ENCODE measurements at places on chromosomes 13 and 19.

GRCh38 chr13:108851660-108852059 lies 222.2 kb downstream of the MYO16 start:
- DNase-seq = no peak

GRCh38 chr19:41701401-41702075 lies 6.9 kb upstream of the CEACAM5 start:
- no peak for DNase-seq

- no peak for DNase-seq
These were observed 15.8 kb downstream of the MICOS13 start for GRCh38 chr19:5664515-5664914.

DNA sequence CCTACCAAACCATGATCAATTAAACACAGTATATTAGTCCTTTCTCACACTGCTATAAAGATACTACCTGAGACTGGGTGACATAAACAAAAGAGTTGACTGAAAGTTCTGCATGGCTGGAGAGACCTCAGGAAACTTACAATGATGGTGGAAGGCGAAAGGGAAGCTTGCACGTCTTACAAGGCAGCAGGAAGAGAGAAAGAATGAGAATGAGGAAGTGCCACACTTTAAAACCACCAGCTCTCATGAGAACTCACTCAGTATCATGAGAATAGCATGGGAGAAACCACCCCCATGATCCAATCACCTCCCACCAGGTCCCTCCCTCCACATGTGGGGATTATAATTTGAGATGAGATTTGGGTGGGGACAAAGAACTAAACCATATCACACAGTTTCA lies 324.9 kb upstream of the ZNF507 start:
- no peak for DNase-seq

DNA sequence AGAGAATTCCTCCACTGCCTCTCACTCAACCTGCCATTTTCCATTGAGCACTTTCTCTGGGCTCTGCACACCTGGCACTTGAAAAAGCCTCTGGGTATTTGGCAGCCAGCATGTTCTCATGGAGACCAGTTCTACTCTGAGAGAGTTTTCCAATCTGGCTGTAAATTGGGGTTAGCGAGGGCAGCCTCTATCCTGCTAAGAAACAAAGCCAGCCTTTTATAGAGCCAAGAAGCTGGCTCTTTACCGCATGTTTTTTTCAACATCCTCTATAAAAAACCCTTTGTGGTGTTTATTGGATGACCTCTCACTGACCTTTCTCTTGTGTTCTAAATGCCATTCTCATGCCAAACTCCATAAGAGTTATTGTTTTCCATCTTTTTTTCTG lies 52.6 kb upstream of the RCBTB2 start:
- DNase-seq = no peak
